ENCODE measurements at places on chromosomes 1 and 21.

- no peak for DNase-seq
Measured at GRCh38 chr21:37550618-37551330, 184.2 kb downstream of the DYRK1A start.

GRCh38 chr1:214707306-214708087, 104.5 kb downstream of the CENPF start:
- DNase-seq = no peak

DNA sequence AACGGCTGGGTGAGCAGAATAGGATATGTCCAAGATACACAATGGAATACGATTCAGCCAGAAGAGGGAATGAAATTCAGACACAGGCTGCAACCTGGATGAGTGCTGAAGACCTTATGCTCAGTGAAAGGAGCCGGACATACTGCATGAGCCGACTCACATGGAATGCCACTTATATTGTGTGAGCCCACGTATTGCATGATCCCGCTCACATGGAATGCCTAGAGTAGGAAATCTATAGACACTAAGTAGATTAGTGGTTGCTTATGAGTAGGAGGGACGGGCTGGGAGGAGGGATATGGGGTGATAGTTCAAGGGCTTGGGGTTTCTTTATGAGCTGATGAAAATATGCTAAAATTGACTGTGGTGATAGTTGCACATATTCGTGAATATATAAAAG, 26.8 kb downstream of the TMPRSS2 start:
- DNase-seq = no peak

DNA sequence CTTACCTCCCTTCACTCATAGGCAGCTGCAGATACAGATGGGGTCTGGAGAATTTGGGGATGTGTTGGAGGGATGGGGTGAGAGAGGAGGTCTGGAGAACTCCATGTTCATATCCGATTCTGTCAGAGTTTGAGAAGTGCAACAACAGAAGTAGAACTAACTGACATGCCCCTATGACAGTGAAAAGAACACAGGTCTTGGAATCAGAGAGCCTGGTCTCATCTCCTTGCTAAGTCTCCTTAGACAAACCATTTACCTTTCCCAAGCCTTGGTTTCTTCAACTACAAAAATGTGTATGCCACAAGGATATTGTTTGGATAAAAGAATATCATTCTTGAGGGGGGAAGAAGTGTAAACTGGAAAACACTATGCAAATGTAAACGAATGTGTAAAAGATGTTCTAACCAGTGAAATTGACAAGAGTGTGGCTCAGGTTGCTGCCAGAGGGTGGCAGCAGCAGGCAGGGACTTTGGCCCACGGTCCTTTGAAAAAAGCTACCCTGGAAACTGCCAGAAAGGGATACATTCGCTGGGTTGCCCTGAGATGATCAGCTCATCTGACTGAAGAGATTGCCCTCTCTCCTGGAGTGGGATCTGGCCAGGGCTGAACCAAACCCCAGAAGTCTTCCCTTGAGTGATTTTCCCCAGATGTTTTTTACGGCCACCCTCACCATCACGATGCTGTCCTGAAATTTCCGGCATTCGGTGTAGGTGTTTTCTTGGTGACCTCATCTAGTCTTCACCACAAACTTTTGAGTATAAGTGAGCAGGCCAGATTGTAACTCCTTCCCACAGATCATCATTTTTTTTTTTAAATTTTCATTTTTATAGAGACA, 17.0 kb upstream of the CD2 start:
- DNase-seq = peak; percentile 51

DNA sequence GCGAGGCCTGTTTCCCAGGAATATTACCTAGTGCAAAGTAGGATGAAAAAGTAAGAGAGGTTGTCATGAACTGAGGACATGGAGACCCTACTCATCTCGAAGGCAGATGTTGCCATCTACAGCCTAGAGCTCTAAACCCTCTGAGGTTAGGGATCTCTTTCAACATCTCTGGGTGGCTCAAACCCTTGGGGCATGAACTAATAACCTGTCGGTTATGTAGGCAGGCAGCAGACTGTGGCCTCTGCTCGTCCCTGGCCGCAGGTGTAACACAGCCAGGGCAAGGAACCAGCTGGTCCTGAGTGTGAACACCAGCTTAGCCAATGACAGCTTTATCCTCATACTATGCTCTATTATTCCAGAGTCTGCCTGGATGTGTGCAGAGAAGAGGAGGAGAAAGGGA, 13.2 kb downstream of the CAPZB start:
- DNase-seq = no peak

- no peak for DNase-seq
Measured at GRCh38 chr1:8477166-8477982, 159.5 kb downstream of the SLC45A1 start.

GRCh38 chr1:226656601-226657277, 82.3 kb downstream of the ITPKB start:
- no peak for DNase-seq

- DNase-seq = no peak
Measured at GRCh38 chr1:11523261-11523660, 44.3 kb downstream of the DISP3 start.

GRCh38 chr1:13779930-13780329, 79.9 kb downstream of the PRDM2 start:
- DNase-seq = no peak

- no peak for DNase-seq
Measured at GRCh38 chr1:103112546-103112945, 4.2 kb upstream of the COL11A1 start.

GRCh38 chr1:176939993-176940392, 224.5 kb downstream of the ASTN1 start:
- DNase-seq = no peak

DNA sequence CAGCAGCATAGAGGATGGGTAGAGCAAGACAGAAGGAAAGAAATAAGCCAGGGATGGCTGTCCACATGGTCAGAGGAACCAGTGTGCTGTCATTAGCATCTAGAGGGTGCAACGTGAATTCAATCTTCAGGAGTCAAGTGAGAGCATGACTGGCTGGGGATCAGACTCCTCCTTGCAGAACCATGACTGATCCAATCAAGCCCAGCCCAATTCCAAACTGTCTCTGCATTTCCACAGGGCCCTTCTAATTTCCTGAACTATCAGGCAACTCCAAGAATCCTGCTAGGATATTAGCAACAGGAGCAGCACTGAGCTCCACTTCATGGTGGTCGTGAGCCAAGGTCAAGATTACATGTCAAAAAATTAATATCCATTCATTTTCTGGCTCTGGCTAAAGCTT, 166.8 kb upstream of the CAMK1G start:
- DNase-seq = no peak

GRCh38 chr21:44583089-44583799, 2.8 kb upstream of the KRTAP10-5 start:
- DNase-seq = no peak

- no peak for DNase-seq
Measured at GRCh38 chr1:33460947-33461629, 11.4 kb upstream of the ZSCAN20 start.

DNA sequence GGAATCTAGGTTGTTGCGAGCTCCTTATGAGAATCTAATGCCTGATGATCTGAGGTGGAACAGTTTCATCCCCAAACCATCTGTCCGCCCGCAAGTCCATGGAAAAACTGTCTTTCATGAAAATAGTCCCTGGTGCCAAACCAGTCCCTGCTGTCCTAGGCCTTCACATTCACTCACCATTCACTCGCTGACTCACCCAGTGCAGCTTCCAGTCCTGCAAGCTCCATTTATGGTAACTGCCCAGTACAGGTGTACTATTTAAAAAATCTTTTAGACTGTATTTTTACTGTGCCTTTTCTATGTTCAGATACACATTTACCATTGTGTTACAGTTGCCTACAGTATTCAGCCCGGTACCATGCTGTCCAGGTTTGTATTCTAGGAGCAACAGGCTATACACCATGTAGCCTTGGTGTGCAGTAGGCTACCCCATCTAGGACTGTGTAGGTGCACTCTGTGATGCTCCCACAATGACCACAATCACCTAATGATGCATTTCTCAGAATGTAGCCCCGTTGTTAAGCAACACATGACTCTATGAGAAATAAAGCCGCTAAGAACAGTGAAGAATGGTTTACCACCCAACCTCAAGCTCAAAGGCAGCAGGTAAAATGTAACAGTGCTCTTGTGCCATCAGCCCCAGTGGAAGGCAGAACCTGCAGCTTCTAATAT, 2.4 kb downstream of the ECHDC2 start:
- DNase-seq = no peak

GRCh38 chr1:246797597-246797996, 73.4 kb downstream of the SCCPDH start:
- DNase-seq = no peak

GRCh38 chr1:109719337-109719837, 7.3 kb downstream of the GSTM5 start:
- no peak for DNase-seq

- DNase-seq = no peak
Measured at GRCh38 chr1:226976978-226977642, 37.0 kb downstream of the COQ8A start.

DNA sequence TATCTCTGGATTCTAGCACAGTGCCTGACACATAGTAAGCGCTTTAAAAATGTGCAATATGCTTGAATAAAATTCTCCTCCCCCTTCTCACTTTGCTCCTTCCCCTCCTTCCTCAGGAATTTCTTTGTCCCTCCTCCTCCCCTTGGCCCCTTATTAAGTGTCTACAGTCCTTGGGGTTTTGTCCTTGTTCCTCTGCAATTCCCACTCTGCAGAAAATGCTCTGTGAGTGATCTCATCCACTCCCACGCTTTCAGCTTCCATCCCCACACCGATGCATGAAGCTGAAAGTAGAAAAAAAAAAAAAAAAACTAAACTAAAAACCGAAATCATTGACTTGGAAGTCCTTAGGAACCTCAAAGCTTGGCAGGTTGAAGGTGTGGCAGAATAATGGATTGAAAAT, 273.6 kb downstream of the RRAGC start:
- no peak for DNase-seq

- no peak for DNase-seq
Measured at GRCh38 chr1:201719812-201720521, 109.0 kb upstream of the IPO9 start.

- DNase-seq = no peak
Measured at GRCh38 chr1:116152950-116153691, 41.9 kb downstream of the MAB21L3 start.

GRCh38 chr1:223243441-223244050, 100.5 kb upstream of the TLR5 start:
- DNase-seq = no peak

DNA sequence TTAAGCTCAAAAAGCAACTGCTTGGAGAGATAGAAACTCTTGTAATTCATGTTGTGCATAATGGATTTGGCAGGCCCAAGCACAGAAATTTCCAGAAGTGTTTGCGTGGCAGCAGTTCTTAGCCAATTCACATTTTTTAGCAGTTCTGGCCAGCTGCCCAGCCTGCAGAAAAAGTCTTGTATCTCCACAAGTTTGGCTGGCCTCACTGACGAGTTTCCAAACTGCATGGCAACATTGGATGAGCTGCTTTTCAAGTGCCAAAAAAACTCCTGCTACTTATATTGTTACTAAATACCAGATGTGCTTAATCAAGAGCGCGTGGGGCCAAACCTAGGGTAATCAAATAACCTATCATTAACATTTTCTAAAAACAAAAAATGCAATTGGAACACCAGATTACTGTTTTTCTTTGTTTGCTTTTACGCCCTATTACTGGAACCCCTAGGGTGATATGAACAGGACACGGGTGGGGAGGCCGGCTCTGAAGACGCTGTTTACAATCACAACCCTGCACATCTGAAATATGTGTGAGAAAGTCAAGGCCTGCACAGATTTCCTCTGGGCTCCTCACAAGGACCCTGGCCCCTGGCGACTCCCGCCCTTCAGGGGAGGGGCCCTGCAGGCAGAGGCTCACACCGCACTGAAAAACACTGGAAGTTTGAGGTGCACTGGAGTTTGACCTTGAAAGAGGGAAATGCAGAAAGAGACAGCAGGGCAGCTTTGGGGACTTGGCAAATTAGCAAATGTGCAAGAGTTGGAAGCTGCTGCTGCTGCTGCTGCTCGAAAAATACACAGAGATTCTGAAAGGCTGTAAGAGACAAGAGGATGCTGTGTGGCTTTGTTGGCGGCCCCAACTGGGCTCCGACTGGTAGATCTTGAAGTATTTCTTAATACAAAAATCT, 55.2 kb upstream of the TARBP1 start:
- DNase-seq = no peak

DNA sequence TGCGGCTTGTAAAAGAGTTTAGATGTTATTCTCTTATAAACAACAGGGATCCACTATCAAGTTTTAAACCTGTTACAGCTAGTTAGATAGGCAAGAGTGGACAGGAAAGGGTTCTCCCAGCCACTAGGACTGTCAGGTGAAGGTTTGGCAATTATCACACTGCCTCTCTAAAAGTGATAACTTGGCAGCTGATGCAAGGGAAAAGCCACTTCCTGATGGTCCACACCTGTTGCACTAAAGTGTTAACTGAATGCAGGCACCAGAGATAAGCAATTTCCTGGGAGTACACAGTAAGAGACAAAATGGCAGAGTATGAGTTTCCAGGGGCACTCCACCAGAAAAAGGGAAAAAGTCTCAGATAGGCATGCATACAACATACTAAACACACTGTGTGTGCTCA, 99.4 kb downstream of the VAV3 start:
- no peak for DNase-seq

GRCh38 chr1:108841703-108842102, 15.2 kb downstream of the AKNAD1 start:
- DNase-seq = no peak

DNA sequence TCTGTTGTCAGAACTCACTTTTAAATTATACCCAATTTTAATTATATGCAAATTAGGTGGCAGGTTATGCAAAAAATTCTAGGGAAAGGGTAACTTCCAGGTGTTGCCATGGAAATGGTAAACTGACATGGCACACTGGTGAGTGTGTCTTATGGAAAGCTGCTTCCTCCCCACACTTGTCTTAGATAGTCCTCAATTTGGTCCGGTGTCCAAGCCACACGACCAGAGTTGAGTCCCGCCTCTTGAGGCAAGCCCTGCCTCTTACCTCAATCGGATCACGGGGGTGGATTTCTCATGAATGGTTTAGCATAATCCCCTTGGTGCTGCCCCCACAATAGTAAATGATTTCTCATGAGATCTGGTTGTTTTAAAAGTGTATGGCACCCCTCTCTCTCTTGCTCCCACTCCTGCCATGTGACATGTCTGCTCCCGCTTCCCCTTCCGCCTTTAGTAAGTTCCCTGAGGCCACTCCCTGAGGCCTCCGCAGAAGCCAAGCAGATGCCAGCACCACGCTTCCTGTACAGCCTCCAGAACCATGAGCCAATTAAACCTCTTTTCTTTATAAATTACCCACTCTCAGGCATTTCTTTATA, 74.9 kb downstream of the MATN1 start:
- no peak for DNase-seq

DNA sequence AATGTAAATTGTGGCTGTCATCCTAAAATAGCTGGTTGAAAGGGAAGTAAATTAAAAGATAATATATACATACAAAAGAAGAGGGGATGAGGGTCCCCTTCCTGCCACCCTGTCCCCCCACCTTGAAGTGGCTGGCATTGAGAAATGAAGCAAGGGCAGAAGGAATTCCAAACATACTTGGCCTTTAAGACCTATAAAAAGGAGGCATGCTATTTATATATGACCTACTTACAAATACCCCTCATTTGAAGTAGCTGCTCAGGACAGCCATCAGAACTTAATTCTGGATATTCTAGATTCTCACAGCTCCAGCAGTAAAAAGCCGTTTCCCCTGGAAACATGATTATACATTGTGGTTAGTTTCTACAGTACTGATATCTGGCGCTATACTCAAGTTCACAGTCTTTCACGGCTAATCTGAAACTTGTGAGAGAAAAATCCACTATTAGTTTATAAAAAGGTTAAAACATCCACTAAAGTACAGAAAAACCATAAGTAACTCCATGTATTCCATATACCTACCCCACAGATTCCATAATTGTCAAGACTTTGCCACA, 9.6 kb upstream of the MAP10 start:
- DNase-seq = no peak

- no peak for DNase-seq
Measured at GRCh38 chr1:48771561-48771960, 5.1 kb downstream of the BEND5 start.

All from stimulated activated CD8-positive, alpha-beta memory T cell treated with anti-CD3 and anti-CD28 coated beads, Interleukin-7, amount 100 ng/mL, for 1 hour (primary cell).